Activated gamma-delta T cell (primary cell): ENCODE measurements at places on chromosomes 2 and 18.

GRCh38 chr2:210611466-210611865 lies 55.1 kb downstream of the CPS1 start:
- DNase-seq = no peak

DNA sequence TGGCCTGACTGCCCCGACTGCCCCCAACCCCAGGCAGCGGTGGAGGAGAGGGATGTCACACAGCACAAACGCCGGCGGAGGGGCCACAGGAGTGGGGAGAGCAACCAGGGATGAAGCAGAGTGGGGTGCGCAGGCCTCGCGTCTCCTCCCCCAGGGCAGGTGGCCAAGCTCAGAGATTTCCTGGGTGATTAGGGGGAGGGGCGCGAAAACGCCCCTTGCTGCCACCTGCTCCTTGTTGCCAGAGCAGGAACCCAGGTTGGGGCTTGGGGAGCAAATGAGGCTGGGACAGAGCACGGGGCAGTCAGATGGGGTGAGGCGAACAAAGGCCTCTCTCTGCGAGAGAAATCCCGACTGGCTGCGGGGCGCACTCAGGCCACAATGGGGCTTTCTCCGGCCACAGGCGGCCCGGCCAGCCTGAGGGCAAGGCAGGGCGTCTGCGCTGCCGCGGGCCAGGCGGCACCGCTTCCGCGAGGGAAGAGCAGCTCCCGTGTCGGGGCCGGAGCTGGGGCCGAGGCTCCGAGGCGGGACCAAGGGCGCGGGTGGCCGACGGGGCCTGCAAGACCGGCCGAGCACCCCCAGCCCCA lies 11.5 kb downstream of the TEX44 start:
- no peak for DNase-seq

DNA sequence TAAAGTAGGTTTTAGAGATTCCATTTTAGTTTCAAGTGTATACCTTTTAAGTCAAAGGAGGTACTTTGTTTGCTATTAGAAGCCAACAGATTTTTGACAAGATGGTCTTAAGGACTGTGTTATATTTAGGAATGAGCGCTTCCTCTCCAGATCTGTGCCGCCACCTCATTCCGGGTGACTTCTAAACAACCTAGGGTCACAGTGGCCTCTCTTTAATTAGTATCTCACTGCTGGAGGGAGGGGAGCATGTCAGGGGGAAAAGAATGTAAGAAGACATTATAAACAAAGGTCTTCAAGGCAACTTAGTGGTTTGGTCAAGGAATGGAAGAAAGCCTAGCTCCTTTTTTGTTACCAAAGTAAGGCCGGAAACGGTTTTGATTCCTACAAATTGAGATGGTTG lies 67.0 kb downstream of the RBMS1 start:
- no peak for DNase-seq

- no peak for DNase-seq
Measured at GRCh38 chr18:45249246-45249661, 366.0 kb upstream of the SLC14A2 start.

DNA sequence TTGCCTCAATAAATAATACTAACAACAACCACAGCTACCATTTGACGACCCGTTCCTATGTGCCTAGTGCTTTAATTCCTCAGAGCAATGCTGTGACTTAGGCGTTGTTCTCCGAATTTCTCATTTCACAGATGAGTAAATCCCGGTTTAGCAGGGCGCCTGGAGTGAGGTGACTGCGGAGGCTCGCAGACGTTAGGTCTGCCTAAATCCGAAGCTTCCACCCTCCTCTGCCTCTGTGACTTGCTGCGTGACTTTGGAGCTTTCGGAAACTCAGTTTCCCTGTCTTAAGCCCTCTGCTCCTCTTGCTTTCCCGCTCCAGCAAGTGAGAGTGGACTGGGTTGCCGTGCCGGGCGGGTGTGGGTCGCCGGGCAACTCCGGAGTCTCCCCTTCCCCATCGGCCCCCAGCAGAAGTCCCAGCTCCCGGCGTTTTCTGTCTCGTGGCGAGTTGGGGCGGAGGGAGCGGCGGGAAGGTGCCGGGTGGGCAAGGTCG lies 711 bp upstream of the ATOH8 start:
- no peak for DNase-seq

DNA sequence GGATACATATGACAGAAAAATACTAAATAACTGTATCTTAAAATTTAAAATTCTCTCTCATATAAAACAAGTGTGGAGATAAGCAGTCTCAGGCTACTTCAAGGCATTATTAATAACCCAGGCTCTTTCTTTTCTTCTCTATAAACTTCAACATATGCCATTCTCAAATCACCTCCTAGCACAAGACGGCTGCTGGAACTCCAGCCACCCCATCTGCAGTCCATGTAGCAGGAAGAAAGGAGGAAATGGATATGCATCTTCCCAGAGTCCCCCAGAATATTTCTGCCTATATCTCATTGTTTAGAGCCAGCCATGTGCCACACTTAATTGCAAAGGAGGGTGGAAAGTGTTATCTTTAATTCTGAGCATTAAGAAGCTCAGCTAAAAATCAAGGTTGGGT lies 35.3 kb upstream of the NEB start:
- DNase-seq = no peak

DNA sequence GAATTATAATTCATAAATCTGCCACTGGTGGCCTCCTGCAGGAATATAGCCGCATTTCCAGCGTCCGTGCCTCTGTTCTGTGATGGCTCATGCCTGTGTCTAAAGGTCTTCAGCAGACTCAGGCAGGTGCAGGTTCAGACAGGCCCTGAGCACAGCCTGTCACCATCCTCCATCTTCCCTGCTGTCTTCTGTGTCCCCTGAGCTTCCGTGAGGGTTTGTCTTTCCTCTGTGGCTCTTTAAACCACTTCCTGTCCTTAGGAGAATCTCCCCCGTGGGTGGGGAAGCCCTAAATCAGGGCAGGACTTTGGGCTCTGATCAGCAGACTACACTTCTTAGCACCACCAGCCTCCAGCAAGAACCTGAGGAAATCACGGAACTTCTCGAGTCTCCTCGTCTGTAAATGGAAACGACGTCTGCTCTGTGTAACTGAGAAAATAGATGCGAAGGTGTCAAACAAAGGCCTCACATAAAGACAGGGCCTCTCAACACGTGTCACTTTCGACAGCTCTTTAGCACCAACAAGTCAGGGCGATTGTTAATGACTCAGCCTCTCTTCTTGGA lies 24.1 kb upstream of the NFATC1 start:
- DNase-seq = no peak
